ENCODE measurements at places on chromosomes 3 and 15. TPM values are rescaled to one million over a fixed set of nuclear protein-coding genes. Genes with fewer than 3 reads are reported as not detected.

The ARID3B gene
- polyA plus RNA-seq = 65.5 TPM

- H3K4me3 ChIP-seq = no peak overlapping the region
- no peaks in the 10 kb centered on the region for H3K27me3 ChIP-seq
- DNase-seq = peak; percentile 57
- no peak overlapping the region for H3K27ac ChIP-seq
- peaks cover 23% of the 10 kb centered on the region for H3K4me1 ChIP-seq
These were observed 9.9 kb downstream of the SFMBT1 start for GRCh38 chr3:53035825-53036619.

DNA sequence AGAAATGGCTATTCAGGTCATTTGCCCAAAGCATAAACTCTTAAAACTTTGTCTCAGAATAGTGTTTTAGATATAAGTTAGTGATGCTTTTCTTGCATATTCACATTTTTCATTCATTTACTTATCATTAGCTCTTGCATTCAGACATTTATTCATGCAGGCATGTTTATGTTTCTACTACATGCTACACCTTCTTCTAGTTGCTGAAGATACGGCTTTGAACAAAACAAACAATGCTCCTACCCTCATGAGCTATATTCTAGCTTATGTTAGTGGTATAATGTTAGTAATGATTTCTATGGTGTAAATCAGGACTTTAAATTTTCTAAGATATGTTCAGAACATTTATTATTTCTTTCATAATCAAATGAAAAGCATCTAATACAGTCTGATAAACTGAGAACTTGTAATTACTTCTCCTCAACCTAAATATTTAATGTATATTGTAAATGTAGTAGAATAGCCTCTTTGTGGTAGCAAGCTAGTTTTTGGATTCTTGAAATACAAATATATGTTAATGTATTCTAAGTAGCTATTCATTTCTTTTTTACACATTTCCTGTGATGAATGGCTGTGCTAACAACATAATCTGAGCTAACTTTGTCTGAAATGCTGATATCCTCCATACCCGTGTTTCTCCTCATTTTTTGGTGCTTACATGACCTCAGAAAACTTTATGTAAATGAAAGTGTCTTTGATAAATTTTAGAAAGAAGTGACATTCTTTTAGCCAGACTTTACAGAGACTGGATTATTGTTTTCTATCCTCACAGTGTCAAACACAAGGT lies 15.5 kb upstream of the GOLGA8B start:
- H3K27me3 ChIP-seq = no peaks in the 10 kb centered on the region
- no peaks in the 10 kb centered on the region for H3K4me1 ChIP-seq
- H3K4me3 ChIP-seq = no peak overlapping the region

- peak overlapping the region; percentile 92 for H3K4me3 ChIP-seq
- H3K4me1 ChIP-seq = peaks cover 10% of the 10 kb centered on the region
- H3K27me3 ChIP-seq = no peaks in the 10 kb centered on the region
- H3K36me3 ChIP-seq = no peaks in the 10 kb centered on the region
- peak overlapping the region; percentile 83 for H3K27ac ChIP-seq
These were observed 461 bp downstream of the PCYT1A start for GRCh38 chr3:196287090-196287439.

The STIMATE gene
- 13.9 TPM for polyA plus RNA-seq

The C3orf49 gene
- not detected for polyA plus RNA-seq

The PAK6 gene
- 2.9 TPM for polyA plus RNA-seq

GRCh38 chr3:11130385-11130784 lies 23.9 kb upstream of the HRH1 start:
- H3K4me3 ChIP-seq = no peak overlapping the region
- H3K27ac ChIP-seq = no peak overlapping the region
- no peaks in the 10 kb centered on the region for H3K27me3 ChIP-seq
- no peak for DNase-seq
- H3K36me3 ChIP-seq = no peaks in the 10 kb centered on the region
- H3K4me1 ChIP-seq = no peaks in the 10 kb centered on the region

- H3K36me3 ChIP-seq = no peaks in the 10 kb centered on the region
- no peak overlapping the region for H3K27ac ChIP-seq
- DNase-seq = no peak
- no peaks in the 10 kb centered on the region for H3K27me3 ChIP-seq
- no peak overlapping the region for H3K4me3 ChIP-seq
These were observed 63.6 kb upstream of the THBS1 start for GRCh38 chr15:39517122-39517855.

DNA sequence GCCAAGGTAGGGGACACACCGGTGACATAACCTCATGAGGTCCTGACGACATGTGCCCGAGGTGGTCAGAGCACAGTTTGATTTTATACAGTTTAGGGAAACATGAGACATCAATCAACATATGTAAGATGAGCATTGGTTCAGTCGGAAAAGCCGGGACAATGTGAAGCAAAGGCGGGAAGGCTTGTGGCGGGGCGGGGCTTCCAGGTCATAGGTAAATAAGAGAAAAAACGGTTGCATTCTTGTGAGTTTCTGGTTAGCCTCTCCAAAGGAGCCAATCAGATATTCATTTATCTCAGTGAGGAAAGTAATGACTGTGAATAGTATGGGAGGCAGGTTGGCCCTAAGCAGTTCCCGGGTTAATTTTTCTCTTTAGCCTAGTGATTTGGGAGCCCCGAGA lies 271.7 kb upstream of the ATP10A start:
- no peaks in the 10 kb centered on the region for H3K36me3 ChIP-seq
- peaks cover 37% of the 10 kb centered on the region for H3K4me1 ChIP-seq
- no peaks in the 10 kb centered on the region for H3K27me3 ChIP-seq
- H3K4me3 ChIP-seq = no peak overlapping the region
- no peak overlapping the region for H3K27ac ChIP-seq

All from GM23338 (cell line).